DMS53 (cell line): ENCODE measurements at places on chromosomes 16 and 17.

DNA sequence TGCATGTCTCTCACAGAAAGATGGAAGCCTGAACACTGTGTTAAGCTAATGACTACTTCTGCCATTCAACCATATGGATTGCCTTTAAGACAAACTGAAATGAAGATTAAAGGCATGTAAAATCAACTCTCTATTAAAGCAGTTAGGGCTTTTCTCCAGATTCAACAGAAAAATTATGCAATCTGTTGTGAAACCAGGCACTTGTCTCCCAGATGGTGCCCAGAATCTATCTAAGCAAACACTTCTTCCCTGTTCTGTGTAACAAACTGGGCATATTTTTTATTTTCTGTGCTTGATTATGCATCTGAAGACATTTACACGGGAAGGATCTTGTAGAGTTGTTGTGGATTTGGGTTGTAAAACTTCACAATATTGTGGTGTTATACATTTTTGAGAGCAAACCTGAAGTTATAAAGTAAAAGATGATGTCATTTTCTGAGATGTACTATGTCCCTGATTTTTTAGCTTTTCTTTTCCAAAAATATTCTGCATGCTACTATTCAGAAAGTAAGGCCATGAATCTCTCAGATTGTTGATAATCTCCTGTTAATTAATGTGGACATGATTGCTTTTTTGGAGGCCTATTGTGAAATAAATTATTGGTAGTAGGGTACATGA is 1550.3 kb downstream of the CDH8 start:
- DNase-seq = no peak

DNA sequence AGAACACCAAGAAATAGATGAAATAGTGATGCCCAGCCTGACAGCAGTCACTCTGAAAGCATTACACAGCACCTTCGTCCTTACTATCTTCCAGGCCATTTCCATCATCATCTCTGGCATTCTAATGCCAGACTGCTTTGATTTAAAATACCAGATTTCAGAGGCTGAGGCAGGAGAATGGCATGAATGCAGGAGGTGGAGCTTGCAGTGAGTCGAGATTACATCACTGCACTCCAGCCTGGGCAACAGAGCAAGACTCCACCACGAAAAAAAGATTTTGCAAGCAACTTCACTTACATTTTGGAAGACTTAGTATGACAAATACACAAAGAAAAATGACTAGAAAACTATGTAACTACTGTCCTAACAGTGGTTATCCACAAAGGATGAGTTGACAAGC is 244.0 kb downstream of the CPPED1 start:
- DNase-seq = no peak

DNA sequence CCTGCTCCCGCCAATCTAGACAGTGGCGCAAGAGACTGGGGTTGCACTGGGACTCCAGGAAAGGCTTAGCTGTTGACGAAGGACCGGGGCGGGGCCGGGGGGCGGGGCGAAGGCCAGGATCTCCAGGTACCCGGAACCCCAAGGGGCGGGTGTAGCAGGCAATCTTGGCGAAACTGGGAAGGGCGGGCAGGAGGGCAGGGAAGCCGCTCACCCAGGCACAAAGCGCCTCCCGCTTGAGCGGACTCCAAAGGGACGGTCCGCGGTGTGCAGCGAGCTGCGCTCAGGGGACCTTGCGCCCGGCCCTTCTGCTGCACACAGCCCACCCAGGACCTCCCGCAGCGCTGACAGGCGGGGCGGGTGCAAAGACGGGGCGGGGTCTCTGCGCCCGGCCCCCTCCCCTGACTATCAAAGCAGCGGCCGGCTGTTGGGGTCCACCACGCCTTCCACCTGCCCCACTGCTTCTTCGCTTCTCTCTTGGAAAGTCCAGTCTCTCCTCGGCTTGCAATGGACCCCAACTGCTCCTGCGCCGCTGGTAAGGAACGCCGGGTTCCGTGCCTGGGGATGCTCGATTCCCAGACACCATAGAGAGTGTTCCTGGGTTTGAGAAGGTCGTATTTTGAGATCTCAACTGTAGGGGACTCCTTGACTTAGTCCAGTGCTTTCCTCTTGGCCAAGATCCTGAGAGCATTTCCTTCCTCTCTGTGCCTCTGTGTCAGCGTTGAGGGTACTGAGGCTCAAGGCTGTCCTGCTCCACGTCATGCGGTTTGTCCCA is at the start of gene MT1F:
Gene MT1F, plus strand, starts transcription at position 405 of the 772 bp plus-strand sequence. Its CDS starts 100 bp downstream, at position 505.
- DNase-seq = peak; percentile 91

GRCh38 chr17:9537177-9537776 is 38.3 kb downstream of the STX8 start:
- peak; percentile 22 for DNase-seq

DNA sequence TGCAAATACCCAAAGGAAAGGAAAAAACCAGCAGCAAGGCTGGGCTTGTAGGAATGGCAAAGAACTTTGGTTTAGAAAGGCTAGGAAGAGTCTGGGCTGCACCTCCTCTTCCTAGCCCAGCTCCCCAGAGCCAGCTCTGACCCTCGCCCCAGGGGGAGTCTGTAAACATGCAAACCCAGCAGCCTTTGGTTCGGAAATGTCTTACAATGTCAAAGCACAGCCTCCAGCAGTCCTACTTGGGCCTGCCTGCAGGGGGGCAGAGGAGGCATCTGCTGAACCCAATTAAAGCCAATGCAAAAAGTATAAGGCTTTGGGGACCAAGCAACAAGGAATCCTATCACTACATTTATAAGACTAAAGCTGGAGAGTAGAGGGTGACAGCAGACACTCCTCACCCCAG is 5.0 kb upstream of the FTSJ3 start:
- peak; percentile 19 for DNase-seq

GRCh38 chr17:82112914-82113311 is 14.9 kb upstream of the FASN start:
- no peak for DNase-seq

DNA sequence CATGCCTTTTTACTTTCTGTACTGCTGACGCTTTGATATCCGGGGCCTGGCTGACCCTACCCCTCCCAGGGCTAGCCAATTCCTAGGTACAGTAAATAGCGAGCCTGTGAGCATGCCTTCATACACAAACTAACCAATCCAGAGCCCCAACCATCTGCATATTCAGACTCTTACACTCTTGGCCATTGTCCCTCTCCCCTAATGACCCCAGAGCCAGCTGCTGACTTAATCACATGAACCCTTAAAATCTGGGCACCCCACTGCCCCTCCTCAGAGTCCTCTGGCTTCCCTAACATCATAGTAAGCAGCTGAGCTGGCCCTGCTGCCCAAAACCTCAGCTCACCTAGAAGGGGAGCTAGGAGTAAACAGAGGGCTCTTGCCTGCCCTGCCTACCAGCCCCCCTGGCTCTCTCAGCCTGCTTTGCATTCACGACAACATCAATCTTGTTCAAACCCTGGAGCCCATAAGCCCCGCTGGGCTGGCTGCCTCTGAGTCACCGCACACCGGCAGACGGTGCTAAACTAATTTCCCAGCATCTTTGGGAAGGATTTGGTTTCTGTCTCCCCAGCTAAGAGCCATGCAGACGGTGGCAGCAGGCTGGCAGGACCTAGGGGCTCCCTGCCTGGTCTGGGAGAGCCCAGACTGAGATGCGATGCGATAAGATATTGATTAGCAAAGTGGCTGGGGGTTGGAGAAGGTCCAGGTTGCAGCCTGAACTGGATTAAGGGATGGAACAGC is 63.2 kb downstream of the CLEC19A start:
- DNase-seq = no peak

DNA sequence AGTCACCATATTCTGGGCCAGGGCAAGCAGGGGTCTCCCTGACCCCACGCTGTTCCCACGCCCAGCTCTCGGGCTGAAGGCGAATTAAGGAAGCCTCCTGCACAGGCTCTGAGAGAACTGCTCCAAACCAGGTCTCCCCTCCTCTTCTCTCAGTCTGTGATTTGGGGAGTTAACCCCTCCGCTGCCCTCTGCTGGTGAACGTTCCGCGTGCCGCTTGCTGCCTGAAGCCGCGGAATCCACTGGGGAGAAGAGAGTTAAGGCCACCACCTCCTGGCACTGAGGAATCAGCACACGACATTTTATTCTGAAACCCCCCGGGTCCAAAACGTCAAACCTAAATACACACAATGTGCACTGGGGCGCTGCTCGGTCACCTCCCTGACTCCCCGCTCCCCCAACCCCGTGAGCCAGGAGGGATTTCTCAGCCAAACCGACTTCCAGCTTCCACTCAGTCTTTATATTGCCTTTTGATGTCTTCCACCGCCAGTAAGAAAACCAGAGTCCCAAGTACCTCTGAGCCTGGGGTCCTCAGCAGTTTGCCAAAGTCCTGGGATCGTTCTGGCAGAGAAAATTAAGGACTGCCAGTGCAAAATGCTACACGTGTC is 54.4 kb upstream of the RCVRN start:
- no peak for DNase-seq

- DNase-seq = no peak
Measured at GRCh38 chr17:14427900-14428647, 127.2 kb downstream of the HS3ST3B1 start.

- DNase-seq = no peak
Measured at GRCh38 chr16:143456-143855, 5.0 kb upstream of the NPRL3 start.

- DNase-seq = no peak
Measured at GRCh38 chr16:66131156-66131807, 235.2 kb upstream of the CDH5 start.

GRCh38 chr16:17026600-17027242 is 444.0 kb downstream of the XYLT1 start:
- DNase-seq = no peak

- DNase-seq = no peak
Measured at GRCh38 chr17:15287538-15288267, 22.6 kb upstream of the PMP22 start.

- DNase-seq = no peak
Measured at GRCh38 chr16:22357635-22357971, 16.8 kb downstream of the CDR2 start.

DNA sequence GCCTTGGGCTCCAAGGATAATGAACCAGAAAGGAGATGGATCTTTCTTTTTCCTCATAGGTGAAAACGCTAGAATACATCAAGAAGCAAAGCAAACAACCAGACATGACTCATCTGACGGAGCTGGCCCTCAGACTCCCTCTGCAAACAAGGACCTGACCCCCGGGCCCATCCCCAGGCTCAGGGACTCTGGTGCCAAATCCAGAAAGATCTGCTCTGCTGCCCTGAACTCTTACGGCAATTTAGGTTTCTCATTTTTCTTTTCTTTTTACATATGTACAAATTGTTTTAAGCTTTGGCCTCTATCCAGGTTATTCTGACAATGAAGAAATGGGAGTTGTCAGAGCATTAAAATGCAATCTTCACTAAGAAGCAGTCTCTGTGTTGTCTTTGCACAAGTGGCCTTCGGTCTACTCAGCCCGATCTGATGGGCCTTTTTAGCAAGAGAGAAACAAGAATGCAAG is 17.7 kb downstream of the KNOP1 start:
- peak; percentile 80 for DNase-seq

DNA sequence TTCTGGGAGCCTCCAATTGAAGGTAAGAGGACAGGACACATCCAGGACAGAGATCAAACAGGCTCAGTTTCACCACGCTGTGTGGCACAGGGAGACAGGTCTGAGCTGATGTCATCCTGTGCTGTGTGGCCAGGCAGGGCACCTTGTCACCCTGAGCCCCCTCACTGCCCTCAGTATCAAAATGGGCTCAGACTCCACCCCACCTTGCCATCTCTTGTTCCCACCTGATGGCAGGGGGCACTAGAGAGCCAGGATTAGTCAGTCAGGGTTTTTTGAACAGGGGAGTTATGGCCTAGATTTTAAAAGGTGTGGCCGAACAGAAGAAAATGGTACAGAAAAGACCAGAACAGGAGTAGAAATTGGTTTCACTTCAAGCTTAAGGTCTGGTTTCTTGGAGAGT is 2.6 kb downstream of the KAT2A start:
- DNase-seq = peak; percentile 63

GRCh38 chr17:59746849-59747445 is 39.5 kb downstream of the VMP1 start:
- peak; percentile 65 for DNase-seq

DNA sequence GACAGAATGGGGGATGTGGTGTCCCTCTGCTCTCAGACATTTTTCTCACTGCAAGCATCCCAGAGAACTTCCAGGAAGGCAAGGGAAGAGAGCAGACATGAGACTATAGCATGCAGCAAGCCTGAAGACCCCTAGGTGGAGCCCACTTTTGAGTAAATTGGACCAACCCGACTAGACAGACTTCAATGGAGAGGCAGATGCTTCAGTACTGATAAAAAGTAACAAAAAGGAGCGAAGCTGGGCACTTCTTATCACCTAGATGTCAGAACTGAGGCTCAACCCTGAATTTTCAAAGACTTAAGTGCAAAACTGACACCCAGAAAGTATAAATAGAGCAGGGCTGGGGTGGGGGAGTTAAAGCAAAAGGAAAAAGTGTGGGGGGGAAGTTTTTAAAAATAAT is 130.8 kb downstream of the PMP22 start:
- DNase-seq = no peak

- no peak for DNase-seq
Measured at GRCh38 chr17:21029036-21029435, 13.8 kb downstream of the USP22 start.

DNA sequence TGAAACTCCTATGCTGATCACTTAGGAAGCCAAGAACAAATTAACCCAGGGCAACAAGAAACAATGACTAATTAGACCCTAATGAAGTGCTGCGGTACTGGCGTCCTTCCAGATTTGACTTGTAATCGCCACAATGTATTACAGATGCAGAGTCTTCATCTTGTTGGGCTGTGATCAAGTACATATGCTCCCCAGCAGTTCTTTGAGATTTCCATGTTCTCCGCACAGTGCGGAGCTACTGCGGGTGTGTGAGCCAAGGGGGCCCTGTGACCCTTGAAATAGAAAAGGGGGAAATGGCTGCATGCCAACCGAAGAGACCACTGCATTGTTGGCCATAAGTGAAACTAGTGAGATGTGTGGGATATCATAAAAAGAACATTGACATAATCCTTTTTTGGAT is 469.9 kb downstream of the MAF start:
- DNase-seq = no peak

- peak; percentile 48 for DNase-seq
Measured at GRCh38 chr16:66899310-66899944, 19.1 kb downstream of the PDP2 start.

GRCh38 chr16:75794426-75794825 is 68.1 kb upstream of the CPHXL start:
- DNase-seq = no peak

DNA sequence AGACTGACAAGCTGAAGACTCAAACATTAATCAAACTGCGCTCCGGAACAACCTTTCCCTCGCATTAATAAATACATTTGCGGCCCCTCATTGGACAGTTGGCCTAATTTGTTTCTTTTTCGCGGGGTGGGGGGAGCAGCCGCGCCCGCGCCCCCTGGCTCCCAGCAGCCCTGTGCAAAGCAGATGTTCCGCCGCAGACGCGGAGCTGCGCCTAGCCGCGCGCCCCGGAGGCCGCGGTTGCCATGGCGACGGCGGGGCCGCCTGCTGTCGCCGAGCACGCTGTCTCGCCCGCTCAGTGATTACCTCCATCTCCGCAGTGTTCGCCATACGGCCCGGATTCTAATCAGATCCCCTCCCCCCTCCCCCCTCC is 25.5 kb downstream of the COPZ2 start:
- DNase-seq = peak; percentile 90

- no peak for DNase-seq
Measured at GRCh38 chr16:23768581-23768980, 13.8 kb downstream of the CHP2 start.
